ENCODE measurements at places on chromosomes 4 and X. TPM values are rescaled to one million over a fixed set of nuclear protein-coding genes. Genes with fewer than 3 reads are reported as not detected.

SUPT20HL2 gene
- not detected for polyA plus RNA-seq

CTAG2 gene
- not detected for polyA plus RNA-seq

DNA sequence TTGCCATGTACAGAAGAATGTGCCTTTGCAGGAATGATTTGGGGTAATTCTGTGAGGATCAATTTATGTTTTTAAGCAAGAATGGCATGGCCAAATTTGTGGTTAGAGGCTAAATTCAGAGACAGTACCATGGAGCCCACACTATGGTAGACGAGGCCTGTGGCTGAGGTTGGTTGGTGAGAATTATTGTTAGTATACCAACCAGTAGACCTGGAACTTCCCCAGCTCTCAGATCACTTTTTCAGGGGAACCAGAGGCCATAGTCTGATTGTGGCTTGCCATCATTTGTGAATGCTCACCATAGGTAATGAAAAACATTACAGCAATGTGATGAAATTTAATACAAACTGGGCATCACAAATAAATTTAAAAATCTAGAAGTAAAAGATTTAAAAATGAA, 56.3 kb downstream of the SHISA3 start:
- no peak for DNase-seq

NDST3 gene
- polyA plus RNA-seq: 1.7 TPM

DNA sequence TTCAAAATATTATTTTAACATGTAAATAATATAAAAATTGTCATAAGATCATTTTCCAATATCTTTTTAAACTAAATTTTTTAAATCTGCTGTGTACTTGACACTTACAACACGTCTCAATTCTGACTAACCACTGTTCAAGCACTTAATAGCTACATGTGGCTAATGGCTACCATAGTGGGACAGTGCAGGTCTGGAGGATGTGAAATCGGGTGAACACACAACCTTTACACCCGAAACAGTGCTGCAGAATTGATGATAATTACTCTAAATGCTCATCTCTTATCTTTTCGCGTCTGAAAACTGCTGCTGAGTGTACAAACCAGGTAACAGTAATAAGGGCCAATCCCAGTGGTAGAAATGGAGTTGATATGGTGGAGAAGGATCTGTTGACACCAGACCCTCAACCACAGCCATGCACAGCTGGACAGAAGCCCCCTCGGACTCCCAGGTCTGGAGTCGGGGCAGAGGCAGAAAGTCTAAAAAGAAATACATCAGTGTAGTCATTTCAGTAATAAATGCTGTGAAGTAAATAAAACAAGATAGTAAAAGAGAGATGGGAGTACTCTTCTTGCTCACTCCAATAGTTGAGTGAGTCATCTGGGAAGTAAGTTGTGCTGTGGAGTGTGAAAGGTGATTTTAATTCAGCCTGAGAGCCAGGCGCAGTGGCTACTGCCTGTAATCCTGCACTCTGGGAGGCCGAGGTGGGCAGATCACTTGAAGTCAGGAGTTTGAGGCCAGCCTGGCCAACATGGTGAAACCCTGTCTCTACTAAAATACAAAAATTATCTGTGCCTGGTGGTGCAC, 150.0 kb downstream of the CBR4 start:
- no peak for DNase-seq

LEF1 gene
- polyA plus RNA-seq: 49.4 TPM

TMSB15C gene
- polyA plus RNA-seq: 25.3 TPM

DNA sequence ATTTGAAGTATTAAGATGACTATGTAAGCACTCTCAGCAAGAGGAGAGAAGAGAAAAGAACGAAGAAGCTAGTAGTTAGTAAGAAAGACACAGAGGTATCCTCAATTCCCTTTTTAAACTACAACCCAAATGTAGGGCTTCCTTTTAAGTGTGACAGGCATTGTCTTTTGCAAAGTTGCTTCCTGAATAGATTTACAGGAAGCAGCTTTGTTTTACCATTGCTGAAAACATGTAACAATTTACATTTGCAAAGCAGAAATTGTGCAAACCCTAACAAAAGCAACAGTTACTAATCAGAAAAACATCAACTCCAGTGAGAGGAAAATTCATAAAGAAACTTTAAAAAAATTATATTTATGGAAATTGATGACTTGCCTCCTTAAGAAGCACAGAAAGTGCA, 96.4 kb downstream of the FAM13A start:
- no peak for DNase-seq

LONRF3 gene
- 3.0 TPM for polyA plus RNA-seq
